NCI-H345 (cell line): ENCODE measurements at places on chromosomes 3 and 15.

- no peak for DNase-seq
Observed at GRCh38 chr15:73906346-73907034, 19.8 kb upstream of the LOXL1 start.

GRCh38 chr3:51750878-51751277, 28.2 kb downstream of the IQCF6 start:
- no peak for DNase-seq

DNA sequence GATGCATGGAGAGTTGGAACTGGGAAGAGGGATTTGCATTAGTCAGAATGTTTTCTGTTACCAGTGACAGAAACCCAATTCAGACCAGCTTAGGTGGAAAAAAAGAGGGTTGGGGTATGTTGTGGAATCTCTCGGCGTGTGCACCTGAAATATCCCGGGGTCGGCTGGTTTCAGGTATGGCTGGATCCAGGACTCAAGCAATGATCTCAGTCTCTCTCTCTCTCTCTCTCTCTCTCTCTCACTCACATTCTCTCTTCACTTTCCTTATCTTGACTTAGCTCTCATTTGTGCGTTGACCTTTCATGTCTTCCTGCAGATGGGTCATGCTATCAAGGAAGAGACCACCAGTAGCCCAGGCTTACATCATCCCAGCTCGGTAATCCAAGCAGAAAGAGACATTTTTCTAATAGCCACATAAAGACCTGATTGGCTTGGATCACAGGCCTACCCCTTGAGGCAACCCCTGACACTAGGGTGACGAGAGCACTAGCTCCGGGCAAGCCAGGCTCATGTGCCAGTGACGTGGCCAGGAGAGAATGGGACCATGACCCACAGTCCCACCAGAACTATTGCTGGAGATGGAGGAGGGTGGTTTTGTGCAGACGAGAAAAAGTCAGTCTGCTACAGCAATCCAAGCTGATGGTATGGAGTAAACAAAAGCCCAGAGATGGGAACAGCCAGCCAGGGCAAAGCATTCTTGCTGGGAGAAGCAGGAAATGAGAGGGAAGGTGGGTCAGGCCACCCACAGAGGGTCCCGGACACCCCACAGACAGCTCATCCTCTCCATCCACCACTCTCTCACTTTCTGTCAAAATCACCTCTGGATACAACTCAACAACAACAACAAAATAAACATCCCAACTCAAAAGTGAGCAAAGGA, 91.7 kb downstream of the CHSY1 start:
- no peak for DNase-seq

GRCh38 chr3:11982341-11982941, 21.7 kb upstream of the SYN2 start:
- no peak for DNase-seq

DNA sequence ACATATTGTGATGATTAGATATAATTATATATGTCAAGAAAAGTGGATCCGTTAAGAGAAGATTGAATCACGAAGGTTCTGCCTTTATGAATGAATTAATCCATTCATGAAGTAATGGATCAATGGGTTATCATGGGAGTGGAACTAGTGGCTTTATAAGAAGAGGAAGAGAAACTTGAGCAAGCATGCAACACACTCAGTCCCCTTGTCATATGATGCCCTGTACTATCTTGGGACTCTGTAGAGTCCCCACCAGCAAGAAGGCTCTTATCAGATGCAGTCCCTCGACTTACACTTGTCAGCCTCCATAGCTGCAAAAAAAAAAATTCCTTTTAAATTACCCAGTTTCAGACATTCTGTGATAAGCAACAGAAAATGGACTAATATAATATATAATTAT, 301.9 kb downstream of the RAP2B start:
- no peak for DNase-seq

GRCh38 chr3:122403489-122403888, 12.4 kb downstream of the WDR5B start:
- no peak for DNase-seq

DNA sequence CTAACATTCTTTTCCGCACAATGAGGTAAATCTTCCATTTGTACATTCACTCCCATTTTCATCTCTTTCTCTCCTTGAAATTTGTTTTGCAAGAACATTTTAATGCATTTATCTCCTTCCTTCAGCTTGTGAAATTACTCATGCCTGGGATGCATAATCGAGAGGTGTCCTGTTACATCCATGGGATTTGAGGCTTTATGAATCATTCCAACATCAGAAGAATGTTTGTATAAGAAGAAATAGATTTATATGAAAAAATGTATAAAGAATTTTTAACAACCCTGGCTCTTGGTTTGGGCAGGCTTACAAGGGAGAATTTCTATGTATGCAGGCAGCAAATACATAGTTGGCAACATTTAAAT, 93.2 kb upstream of the MBNL1 start:
- no peak for DNase-seq

GRCh38 chr3:52007291-52007690, 11.6 kb upstream of the RPL29 start:
- DNase-seq: no peak

GRCh38 chr3:183123891-183124290, 24.6 kb upstream of the MCCC1 start:
- DNase-seq: no peak

- DNase-seq: no peak
Observed at GRCh38 chr3:63724987-63725386, 72.5 kb downstream of the SNTN start.

DNA sequence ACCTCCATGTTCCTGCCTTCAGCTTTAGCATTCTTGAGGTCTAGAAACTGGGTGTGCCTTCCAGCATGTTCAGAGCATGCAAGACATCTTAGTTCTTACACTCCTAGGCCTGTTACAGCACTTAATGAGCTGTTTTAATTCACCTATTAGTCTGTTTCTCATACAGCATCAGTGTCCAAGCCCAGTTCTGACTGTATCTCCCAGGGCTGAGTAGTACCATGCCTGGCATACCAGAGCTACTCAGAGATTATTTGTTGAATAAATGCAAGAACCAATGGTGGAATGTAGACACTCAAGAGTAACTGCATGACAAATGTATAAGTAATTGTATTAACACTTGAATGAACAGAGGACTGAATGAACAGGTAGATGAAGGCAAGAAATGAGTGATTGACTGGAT, 61.8 kb upstream of the SCN5A start:
- DNase-seq: no peak

DNA sequence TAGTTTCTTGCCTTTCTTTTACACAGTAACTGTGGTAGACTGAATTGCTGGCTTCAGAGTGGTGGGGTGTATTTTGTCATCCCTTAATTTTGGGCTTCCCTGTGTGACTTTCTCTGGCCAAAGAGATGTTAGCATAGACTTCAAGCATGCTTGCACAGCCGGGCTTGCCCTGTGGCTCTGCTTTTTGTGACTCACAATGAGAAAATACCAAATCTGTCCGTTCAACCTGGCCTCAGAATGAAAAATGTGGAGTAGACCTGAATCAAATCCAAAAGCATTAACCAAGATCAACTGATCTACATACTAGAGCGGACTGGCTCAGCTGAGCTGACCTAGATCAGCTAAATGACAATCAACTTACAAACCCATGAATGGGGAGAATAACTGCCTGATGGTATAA, 51.4 kb downstream of the PLAAT1 start:
- DNase-seq: no peak

- no peak for DNase-seq
Observed at GRCh38 chr3:135337192-135337591, 542.1 kb downstream of the EPHB1 start.

GRCh38 chr15:25597571-25597970, 158.7 kb upstream of the UBE3A start:
- DNase-seq: no peak

- no peak for DNase-seq
Observed at GRCh38 chr15:38130740-38131498, 121.7 kb upstream of the SPRED1 start.

DNA sequence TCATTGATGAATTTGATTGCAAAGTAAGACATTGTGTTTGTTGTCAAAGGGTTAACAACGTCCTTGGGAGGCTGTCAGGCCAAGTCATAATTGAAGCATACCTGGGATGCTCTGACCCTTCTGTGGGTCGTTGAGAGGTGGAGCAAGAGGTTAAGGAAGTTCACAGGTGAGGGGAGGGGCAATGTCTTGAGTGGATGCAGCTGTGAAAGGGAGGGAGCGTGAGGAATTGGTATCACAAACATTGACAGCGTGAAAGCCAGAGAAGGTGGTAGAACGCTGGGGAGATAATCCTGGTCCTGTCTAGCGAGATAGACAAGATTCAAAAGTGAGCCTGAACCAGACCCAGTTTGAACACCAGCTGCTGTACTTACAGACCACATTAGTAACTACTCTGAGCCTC, 79.4 kb downstream of the HES1 start:
- no peak for DNase-seq

- no peak for DNase-seq
Observed at GRCh38 chr3:154223519-154223918, 100.8 kb downstream of the DHX36 start.

- DNase-seq: no peak
Observed at GRCh38 chr3:119140466-119140865, 5.5 kb upstream of the TEX55 start.

GRCh38 chr3:46469680-46470357, 5.1 kb upstream of the LTF start:
- DNase-seq: no peak

DNA sequence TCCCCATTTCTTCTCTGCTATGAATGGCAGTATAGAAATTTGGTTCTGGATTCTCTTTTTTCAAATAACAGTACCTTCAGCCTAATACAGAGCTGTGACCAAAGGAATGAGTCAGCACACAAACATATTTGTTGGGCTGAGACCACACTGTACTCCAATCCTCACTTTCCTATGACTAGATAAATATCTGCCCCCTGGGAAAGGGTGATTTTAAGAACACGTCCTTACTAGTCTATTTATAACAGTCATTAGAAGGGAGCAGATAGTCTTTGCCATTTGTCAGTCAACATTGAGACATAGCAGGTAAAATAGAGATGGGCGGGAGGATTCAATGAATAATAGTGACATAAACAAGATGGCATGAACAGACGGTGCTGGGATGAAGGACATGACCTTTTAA, 461.3 kb downstream of the MCTP2 start:
- DNase-seq: no peak

- DNase-seq: no peak
Observed at GRCh38 chr3:35187908-35188307, 451.4 kb upstream of the ARPP21 start.

- no peak for DNase-seq
Observed at GRCh38 chr3:24985668-24986067, 442.4 kb upstream of the RARB start.

DNA sequence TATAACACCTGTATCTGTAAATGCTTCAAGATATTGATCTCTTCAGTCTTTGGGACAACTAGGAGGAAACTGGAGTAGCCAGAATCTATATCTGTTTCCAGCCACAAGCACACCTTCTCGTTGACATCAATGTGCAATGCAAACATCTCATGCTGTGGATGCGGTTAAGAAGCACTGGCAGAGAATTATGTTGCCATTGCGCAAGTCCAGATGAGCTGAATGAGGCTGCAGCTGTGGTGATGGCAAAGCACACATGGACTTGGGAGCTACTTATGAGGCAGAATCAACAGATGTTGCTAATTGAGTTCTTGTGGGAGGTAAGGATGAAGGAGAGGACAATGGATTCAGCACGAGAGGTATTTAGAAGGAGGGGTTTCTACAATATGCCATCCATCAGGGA, 90.9 kb downstream of the STRIT1 start:
- no peak for DNase-seq

DNA sequence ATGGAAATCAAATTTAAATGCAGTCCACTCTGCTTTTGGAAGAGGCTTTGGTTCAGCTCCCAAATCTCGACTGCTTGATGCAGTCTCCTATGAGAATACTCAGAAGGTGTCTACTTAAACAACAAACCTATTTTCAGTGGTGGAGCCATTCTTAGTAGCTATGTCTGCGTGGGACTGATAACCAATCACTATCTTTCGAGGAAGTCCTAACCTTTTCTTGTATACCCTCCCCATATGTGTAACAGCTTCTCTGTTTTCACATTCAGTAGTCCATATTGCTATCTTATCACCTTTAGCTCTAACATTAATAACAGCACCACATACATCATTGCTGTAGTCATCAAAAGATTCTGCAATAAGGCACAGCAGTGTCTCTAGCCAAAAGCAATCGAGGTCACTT, 333.0 kb upstream of the ATP11B start:
- DNase-seq: no peak

DNA sequence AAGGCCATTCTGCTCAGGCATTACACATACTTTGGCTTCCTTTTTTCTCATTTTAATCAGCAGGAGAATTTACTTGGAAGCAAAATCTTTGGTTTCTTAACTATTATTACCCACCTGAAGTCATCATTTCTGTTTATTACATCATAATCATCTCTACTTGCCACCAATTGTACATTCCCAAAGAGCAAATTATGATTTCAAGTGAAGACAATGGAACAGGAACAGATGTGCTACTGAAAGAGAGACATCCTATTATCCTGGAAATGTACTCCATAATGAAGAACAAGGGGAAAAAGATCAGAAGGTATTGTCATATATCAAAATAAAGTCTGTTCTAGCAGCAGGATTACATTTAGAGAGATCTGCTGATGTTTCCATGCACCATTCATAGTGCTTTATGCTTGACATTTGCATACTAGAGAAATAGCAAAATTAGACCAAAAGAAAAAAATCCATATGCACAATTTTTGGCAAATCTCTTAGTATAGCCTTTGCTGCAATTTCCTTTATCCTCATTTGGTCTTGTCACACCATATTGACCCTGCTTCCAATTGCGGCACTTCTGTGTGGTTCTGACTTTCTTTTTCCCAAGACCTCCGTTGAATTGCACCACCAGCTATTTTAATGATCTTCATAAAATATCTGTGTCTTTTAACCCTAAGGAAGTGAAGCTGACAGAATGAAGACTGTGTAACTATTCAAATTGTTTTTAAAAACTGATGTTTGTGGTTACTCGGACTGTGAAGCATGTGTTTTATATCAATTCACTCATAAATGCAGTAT, 683.8 kb downstream of the ZNF385D start:
- no peak for DNase-seq

- DNase-seq: no peak
Observed at GRCh38 chr15:49889536-49889935, 229.5 kb downstream of the ATP8B4 start.

- DNase-seq: no peak
Observed at GRCh38 chr3:124812291-124813265, 74.6 kb downstream of the ITGB5 start.

DNA sequence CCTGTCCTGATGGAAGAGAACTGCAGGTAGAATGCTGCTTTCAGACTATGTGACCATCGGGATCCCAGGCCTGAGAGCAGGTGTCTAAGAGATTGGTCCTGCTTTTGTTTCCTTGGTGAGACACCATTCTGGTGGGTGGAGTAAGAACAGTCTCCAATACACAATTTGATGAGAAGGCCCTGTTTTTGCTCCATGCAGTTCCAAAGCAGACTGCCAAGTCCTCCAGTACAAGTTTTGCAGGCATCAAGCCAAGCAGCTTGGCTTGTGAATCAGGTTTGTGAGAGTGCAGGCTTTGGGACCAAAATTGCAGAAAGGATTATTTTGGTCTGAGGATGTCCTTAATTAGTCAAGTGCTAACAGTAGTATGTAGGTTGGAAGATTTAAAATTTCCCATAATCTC, 381.6 kb downstream of the FOXP1 start:
- no peak for DNase-seq
